Globus pallidus (tissue), 1 donor: ENCODE measurements at places on chromosomes 16 and 17.
A peak's percentile ranks its signal among the peaks of the same experiment; 100 is the strongest.

GRCh38 chr17:63316100-63316499 lies 130.0 kb downstream of the CYB561 start:
- DNase-seq, result no peak

DNA sequence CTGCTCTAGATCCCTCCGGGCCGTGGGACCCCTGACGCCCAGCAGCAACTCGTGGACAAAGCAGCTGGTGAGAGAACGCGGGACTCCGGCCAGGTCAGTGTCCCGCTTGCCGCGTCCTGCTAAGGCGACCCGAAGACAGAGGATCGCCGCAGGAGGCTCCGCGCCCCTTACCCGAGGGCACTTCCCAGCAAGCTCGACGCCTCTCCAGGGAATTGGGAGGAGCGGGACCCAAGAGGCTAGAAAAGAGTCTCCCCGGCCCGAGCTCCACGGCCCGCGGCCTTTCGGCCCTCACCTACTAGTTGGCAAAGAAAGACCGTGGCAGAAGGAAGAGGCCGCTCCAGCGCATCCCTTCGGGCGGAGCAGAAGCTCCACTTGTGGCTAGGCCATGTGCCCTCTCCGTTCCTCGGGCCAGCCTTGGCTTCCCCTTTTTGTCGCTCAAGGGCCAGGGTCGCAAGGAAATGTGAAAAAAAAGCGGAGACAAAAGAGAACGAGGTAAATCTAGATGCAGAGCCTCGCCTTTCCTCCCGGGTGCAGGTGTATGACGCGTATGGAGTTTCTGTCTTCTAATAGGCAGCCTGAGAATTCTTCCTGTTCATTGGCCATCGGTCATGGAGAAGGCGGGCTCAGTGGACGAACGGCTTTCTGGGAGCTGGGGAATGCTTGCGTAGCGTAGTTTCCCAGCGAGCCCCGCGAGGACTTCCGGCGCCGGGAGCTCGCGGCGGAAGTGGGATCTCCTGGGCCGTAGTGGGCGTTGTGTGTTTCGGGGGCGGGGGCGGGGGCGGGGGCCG lies at the start of gene ZNF213:
Gene ZNF213 (plus strand): TSS at position 692 of the 788 bp plus-strand sequence. CDS start 2,252 bp downstream, outside the sequence.
- DNase-seq, result peak; percentile 98

DNA sequence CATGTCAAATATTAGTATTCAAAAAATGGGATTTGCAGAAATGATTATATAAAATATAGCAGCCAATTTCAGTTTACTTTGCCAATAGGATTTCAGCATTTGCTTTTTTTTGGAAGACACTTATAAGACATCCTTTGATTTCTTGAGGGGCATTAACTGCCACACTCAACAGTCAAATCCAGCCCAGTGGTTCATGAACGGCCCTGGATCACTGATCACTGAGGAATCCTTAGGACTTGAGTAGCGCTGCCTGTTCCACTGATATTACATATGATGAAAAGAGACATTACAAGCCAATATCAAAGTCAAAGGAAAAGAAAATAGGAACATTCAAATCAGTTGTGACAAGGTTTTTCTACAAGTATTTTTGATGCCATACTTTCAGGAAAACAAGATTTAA lies 21.0 kb upstream of the YWHAE start:
- no peak for DNase-seq

DNA sequence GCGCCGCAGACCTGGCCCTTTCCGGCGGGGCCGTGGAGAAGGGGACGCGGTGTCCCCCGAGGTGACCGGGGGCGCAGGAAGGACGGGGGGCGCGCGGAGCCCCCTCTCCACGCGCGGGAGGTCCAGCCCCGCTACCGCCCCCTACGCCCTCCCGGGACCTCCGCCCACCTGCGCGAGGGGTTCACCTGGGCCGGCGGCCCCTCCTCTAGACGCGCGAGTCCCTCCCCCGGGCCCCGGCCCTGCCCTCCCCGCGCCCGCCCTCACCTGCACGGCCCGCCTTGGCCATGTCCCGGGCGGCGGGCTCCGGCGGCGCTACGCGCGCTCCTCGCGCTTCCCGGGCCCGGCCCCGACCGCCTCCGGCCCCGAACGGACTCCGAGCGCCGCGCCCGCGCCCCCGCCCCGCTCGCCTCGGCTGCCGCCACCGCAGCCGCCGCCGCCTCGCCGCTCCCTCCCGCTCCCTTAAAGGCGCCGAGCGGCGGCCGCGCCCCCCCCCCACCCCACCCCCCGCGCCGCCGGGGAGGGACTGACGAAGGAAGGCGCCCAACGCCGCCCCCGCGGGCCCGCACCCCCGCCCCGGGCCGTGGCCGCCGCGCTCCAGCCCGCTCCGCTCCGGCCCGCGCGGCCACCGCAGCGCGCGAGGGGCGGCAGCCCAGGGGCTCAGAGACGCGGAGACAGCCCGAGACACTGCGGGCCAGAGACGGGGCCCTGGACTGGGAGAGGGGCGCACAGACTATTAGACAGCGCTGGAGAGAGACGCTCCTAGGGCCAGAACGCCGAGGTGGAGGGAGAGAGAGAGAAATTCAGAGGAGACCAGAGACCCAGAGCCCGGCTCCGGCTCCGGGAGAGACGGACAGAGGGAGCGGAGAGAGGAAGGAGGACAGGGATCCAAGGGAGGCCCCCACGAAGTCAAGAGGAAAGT lies at the start of gene PITPNM3:
Gene PITPNM3 (minus strand): TSS at position 435 of the 919 bp plus-strand sequence. CDS start 149 bp downstream, at position 286.
- no peak for DNase-seq

DNA sequence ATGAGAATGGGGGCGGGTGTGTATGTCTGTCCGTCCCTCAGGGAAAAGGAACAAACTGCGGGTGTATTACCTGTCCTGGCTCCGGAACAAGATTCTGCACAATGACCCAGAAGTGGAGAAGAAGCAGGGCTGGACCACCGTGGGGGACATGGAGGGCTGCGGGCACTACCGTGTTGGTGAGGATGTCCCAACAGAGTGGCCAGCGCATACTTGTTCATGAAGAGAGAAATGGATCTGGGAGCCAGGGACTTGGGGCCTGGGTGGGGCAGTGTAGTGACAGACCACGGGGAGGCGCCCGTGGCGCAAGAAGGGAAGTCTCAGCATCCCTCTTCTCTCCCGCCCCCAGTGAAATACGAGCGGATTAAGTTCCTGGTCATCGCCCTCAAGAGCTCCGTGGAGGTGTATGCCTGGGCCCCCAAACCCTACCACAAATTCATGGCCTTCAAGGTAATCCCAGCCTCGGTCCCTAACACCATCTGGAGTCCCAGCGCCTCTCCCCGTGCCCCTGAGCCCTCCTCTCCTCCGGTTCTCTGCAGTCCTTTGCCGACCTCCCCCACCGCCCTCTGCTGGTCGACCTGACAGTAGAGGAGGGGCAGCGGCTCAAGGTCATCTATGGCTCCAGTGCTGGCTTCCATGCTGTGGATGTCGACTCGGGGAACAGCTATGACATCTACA lies 3.5 kb upstream of the C17orf107 start:
- DNase-seq, result no peak

DNA sequence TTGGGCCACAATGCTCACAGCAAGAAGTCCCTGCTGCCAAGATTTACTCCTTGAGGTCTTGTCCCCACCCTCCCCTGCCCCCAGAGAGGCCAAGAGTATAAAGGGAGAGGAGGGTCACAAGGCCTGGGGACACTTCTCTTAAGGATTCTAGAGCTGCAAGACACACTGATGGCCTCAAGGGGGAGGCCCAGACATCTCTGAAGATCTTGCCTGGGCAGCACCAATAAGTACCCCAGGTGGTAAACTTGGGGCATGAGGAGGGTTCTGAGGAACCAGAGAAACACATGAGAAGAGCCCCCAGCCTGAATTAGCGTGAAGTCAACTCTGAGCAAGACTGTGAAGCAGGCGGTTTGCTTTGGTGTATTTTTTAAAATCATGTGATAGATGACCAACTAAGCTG lies 26.8 kb upstream of the MTMR4 start:
- DNase-seq, result no peak

DNA sequence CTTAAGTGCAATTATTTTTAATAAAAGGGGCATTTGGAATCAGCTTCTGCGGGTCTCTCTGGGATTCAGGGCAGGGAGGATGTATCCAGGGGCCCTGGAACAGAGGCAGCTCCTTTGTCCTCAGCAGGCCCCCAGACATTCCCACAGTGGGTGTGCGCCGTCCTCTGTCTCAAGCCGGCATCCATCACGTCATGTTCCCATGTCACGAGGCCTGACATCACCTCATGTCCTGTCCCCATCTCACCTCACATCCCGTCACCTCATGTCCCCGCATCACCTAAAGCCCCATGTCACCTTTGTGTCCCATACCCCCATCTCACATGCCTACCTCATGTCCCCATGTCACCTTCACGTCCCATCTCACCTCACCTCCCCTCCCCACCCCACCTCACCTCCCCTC lies 18.5 kb downstream of the GAA start:
- DNase-seq, result no peak

DNA sequence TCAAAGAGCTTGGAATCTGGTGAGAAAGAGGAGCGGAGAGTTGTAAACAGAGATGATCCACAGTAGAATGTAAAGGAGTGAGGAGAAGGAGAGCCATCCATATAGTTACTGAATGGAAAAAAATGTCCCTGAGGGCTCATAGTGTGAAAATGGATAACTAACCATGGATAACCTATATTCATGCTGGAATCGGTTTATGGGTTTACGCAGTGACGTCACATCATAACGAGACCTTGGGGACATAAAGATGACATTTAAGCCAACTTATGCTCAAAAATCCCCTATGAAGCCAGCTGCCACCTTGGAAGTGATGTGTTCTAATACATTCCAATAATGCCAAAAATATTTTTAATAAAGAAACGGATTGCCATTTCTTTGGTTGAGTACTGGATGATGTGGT lies 22.5 kb downstream of the IRX6 start:
- no peak for DNase-seq

- DNase-seq, result no peak
Measured at GRCh38 chr16:11379420-11379819, 34.2 kb downstream of the RMI2 start.

- DNase-seq, result no peak
Measured at GRCh38 chr17:5126719-5127488, 11.1 kb downstream of the USP6 start.

DNA sequence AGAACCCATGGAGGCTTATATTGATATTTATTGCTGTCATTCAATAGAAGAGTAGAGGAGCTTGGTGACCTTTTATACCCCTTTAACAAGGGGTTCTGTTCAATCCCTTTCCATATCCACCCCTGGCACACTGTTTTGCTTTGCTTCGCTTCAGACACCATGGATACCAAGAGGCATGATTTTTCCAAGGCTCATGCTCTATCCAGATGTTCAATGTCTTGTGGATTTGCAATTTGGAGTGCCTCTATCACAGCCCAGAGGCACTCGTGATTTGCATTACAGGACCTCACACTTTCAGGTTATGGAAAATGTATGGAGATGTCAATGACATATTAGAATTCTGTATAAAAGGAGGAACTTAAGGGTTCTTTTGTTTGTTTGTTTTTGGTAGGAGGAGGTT lies 21.5 kb downstream of the CFAP20 start:
- no peak for DNase-seq
